Activated CD4-positive, CD25-positive, alpha-beta regulatory T cell treated with anti-CD3 and anti-CD28 coated beads, Interleukin-2, amount 50 U/mL, for 24 hours (primary cell): ENCODE measurements at places on chromosomes 1 and 21.

- ATAC-seq: peak; percentile 84
These were observed at the start of gene SAMSN1 for GRCh38 chr21:14545906-14546480. Gene SAMSN1 (minus strand): TSS chr21:14546315. CDS start chr21:14546261, 54 bp downstream.

GRCh38 chr1:55466921-55467320 is 251.8 kb upstream of the USP24 start:
- ATAC-seq: no peak

DNA sequence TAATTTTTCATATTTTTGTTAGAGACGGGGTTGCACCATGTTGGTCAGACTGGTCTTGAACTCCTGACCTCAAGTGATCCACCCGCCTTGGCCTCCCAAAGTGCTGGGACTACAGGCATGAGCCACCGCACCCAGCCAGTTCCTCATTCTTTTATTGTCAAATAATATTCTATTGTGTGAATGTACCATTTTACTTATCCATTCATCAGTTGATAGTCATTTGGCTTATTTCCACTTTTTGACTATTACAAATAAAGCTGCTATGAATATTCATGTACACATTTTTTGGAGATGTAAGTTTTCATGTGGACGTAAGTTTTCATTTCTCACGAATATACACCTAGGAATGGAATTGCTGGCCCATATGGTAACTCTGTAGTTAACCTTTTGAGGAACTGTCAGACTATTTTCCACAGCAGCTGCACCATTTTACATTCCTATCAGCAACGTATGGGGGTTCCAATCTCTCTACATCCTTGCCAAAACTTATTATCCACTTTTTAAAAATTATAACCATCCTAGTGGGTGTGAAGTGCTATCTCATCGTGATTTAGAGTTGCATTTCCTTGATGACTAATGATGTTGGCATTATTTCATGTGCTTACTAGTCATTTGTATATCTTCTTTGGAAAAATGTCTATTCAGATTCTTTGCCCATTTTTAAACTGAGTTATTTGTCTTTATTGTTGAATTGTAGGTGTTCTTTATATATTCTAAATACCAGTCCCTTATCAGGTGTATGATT is 12.7 kb downstream of the PACC1 start:
- ATAC-seq: no peak

DNA sequence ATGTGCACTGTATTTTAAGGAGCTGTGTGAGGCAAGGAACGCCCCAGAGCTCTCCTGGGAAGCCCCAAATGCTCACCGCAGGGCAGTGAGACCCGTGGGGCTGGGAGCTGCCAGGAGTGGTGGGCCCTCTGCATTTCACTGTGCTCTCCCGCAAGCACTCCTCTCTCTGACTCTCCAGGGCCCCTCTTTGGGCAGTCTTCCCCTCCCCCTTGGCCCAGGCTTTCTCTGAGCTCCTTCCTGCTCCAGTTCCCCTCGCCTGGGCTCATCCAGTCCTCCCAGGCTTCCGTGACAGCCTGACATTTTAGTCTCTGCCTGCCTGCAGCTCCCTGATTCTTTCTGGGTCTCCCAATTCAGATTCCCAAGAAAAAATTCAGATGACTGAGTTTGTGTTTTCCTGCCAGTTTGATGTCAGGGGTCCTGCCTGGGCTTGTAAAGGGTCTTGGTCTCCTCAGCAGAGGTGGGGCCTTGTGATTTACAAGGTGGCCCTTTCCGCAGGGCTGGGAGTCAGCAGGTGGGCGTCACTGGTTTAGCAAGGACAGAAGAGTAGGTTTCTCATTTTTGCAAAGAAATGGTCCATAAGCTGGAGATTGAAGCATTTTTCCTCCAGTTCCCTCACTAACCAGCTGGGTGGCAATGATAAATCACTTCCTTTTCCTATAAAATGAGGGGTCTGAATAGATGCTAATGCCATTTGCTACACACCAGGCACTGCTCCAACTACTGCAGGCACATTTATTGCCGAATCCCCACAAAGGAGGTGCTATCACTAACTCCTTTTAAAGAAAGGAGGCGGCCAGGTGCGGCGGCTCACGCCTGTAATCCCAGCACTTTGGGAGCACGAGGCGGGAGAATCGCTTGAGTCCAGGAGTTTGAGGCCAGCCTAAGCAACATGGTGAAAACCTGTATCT is 1.9 kb upstream of the CA6 start:
- ATAC-seq: no peak

GRCh38 chr1:213051127-213051880 is at the start of gene RPS6KC1:
Gene RPS6KC1 (plus strand): TSS chr1:213051241. CDS start chr1:213051405, 164 bp downstream.
- peak; percentile 97 for ATAC-seq

DNA sequence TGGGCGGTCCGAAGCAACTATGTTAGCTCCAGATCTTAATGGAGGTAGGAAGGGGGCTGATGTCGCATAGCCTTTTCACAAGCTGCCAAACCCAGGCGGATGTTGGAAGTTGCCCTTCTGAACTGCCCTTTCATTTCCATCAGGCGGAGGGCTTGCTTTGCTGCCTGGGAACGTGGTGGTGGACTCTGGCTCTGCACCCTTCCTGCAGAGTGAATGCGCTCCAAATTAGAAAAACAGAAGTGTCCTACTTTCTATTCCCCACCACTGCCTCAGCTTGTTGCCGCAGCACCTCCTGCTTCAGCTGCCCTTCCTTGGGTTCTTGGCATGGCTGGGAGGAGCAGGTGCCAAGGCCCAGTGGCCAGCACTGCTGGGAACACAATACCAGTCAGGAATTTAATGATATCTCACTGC is 60.6 kb downstream of the AK4 start:
- no peak for ATAC-seq

GRCh38 chr1:29237852-29238619 is 1.7 kb downstream of the PTPRU start:
- ATAC-seq: no peak

DNA sequence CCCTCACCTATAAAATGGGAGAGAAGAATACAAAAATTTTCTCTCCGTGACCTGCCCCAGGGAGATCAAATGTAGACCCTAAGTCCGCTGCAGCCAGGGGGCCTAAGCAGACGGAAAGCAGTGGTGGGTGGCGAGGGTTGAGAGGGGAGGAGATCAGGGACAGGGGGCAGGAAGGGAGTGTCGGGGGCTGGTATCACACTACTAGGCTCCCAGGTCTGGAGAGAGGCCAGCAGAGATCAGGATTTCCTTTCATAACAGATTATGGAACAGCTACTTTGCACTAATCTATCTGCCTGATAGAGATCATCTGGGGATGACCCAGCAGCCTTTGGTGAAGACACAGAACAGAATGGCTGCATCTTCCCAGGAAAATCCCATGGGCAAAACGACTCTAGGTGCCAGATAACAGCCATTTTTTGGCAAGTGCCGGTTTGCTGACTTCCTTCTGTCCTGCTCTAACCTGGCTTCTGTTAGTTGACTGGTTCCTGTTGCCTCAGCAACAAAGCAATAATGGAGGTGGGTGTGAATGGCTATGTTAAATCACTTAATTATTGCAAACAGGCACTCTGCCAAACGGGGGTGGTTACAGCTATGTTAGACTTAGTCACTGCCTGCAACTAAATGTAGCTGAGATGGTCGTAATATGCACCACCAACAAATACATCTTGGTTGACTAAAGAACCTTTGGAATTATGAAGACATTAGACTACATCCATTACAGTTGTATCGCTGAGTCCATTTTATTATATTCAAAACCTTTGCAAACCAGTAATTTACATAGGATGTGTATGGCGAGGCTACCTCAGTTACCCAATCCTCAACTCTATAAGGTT is 30.0 kb upstream of the EPS8L3 start:
- ATAC-seq: peak; percentile 52

DNA sequence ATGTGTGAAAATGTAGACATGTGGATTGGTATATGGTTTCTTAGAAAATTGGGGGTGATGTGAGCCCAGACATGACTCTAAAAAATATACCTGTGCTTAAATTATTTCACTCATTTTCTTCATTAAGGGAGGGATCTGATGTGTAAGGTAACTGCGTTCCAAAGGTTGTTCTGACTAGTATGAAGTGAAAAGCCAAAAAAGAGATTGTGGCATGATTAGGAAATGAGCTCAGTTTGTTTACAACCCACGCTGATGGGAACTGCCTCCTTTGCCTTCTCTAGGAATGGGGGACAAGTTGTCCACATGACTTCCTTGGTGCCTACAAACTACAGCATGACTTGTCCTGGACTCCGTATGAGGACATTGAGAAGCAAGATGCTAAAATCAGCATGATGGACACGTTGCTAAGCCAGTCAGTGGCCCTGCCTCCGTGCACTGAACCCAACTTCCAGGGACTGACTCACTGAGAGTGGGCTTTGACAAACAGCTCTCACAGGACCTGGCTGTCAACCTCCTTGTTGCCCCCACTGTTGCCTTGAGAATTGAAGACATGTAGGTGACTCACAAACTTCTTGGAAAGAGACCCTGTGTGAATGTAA is 8.0 kb downstream of the C1orf50 start:
- ATAC-seq: no peak

- ATAC-seq: peak; percentile 93
These were observed 51.9 kb upstream of the LPAR3 start for GRCh38 chr1:84944767-84945486.

DNA sequence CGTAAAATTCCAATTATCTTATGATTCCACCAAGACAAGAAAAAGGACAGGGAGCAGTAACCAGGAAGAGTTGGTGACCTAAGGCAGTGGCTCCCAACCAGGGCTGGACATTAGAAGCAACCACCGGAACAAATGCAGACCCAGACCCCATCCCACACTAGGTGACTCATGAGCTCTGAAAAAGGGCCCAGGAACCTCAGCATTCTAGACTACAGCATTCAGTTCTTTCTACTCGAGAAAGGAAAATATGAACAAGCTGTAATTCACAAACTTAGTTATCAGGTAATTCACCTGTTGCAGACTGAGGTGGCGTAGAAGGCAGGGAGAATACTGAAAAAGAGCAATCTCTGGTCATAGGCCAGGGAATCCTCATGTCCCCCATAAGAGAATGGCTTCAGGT is 138.4 kb upstream of the KRTAP19-8 start:
- peak; percentile 29 for ATAC-seq

DNA sequence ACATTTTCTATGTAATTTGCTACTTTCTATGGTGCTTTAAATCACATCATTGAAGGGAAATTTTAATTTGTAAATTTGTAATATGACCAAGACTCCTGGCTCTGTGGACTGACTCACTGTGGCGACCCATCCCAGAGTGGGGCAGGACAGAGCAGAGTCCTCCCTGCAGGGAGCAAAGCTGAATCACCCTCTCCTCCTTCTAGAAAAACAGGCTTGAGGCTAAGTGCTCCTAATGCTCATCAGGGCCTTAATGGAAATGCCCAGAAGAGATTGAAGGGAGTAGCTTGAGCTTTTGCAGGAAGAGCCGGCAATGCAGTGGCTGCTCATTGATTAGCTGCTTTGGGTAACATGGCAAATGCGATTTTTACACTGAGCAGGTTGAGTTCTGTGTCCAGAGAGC is 16.8 kb downstream of the S100A10 start:
- no peak for ATAC-seq

DNA sequence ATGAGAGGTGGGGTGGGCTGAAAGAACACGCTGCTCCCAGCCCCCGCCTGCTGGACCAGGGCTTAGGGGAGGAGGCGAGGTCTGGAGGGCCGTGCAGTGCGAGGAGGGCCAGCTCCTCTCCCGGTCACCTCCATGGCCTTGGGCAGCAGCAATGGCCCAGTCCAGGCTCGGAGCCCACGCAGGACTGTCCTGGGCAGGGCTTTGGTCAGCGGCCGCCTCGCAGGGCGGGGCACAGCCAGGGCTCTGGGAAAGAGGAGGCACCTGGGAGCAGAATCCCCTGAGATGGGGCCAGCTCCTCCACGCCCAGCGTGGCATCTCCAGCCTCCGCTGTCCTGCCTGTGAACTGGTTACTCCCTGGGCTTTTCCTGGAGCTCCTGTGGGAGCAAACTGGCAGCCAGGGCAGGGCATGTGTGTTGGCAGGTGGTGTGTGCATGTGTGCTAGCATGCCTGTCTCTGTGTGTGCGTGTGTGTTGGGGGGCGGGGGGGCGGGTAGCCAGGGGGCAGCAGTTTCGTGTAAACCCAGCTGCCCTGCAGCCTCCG is 27.4 kb downstream of the ARHGEF16 start:
- no peak for ATAC-seq

GRCh38 chr1:96095849-96096612 is 625.6 kb upstream of the PTBP2 start:
- no peak for ATAC-seq

- ATAC-seq: no peak
These were observed 65.1 kb downstream of the GADD45A start for GRCh38 chr1:67749844-67750690.

DNA sequence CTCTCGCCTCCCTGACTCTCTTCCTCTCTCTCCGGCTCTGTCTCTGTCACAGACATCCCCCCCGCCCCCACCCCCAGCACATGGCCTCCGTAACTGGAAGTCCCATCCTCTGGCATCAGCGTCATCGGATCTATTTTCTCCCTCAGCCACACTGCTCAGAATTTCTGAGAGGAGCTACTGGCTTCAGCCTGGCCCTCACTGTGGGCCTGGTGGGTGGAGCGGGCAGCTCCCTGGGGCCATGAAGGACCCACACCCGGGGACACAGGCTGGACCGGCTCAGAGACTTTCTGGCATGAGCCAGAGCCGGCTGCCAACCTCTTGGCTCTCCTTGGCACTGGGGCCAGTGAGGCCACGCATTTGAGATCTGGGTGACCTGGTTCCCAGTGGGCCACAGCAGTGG is 61.2 kb upstream of the CASZ1 start:
- no peak for ATAC-seq

- no peak for ATAC-seq
These were observed 29.1 kb downstream of the SLC30A7 start for GRCh38 chr1:100924991-100925390.

DNA sequence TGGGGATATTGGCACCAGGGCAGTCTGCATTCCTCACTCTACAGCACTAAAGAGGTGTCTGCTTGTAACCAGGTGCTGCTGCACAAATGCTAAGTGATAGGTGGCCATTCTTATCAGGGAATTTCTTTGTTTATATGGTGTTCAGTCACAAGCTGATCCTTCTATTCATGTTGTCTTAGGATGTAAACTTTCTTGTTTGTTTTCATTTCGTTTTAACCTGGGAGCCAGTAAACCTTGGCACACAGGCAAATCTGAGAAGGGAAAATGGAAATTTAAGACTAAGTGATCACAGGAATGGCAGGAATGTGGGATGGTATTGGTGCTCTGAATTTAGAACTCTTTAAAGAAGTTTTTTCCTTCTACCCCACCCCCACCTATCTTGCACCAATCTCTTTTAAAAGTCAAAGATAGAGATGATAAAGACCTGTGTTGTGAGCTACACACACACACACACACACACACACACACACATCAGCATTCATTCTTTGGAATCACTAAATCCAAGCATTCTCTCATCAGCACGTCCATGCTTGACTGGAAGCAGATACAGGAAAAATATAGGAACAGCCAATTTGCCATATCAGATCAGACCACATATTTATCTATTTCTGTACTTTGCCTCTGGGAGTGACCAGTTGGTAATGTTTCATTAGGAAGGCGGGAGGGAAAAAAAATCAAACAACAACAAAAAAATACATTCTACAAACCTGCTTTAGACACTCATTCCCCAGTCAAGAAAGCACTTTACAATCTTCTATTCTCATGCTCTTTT is 451.4 kb upstream of the ADGRL2 start:
- ATAC-seq: no peak

DNA sequence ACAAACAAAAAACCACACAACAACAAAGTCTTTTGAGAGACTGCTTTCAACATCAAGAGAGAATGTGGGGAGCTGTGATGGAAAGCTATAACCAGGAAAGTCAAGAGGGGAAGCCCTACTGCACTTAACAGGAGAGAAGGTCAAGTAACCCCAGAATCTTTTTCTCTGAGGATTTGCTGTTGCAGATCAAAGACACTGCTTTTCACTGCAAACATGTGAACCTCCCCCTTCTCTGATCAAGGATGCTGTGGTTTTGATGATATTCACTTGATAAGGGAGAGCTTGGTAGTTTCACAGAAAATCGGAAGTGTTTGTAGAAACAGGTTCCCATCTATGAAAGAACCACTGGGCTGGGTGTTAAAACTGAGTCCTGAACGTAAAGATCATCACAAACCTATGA is 4.8 kb downstream of the ETV3 start:
- no peak for ATAC-seq
